ENCODE measurements at places on chromosomes 1 and 21. TPM values are rescaled to one million over a fixed set of nuclear protein-coding genes. Genes with fewer than 3 reads are reported as not detected.

GRCh38 chr21:33854604-33855003, 61.0 kb downstream of the ATP5PO start:
- H3K27me3 ChIP-seq: no peaks in the 10 kb centered on the region
- no peak for DNase-seq
- no peak overlapping the region for H3K4me3 ChIP-seq

DNA sequence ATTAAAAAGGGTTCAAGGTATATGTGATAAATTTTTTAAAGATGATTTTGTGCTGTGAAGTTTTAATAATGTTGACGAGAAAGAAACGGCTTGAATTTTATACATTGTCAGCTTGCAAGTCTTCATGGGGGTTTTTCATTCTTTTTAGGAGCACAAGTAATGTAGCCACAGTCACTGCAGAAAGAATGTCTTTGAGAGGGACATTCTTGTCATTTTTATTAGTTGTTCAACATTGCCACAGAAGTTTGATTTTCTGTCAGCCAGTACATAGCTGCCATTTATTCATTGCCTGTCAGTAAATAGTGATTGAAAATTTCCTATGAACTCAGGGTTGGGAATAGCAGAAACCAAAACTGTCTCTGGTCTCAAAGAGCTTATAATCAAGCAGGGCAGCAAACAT, 156.3 kb downstream of the DHRS3 start:
- H3K4me1 ChIP-seq: peaks cover 22% of the 10 kb centered on the region
- H3K4me3 ChIP-seq: no peak overlapping the region
- no peak for DNase-seq
- H3K27me3 ChIP-seq: no peaks in the 10 kb centered on the region
- H3K27ac ChIP-seq: no peak overlapping the region
- H3K36me3 ChIP-seq: peaks cover 70% of the 10 kb centered on the region

GRCh38 chr21:33608559-33608958, 20.1 kb upstream of the DONSON start:
- no peak overlapping the region for H3K27ac ChIP-seq
- no peak for DNase-seq

GRCh38 chr1:108049178-108049819, 84.3 kb upstream of the VAV3 start:
- peaks cover 3% of the 10 kb centered on the region for H3K36me3 ChIP-seq
- H3K27ac ChIP-seq: no peak overlapping the region
- peaks cover 8% of the 10 kb centered on the region for H3K4me1 ChIP-seq
- peak; percentile 26 for DNase-seq
- no peaks in the 10 kb centered on the region for H3K27me3 ChIP-seq

GRCh38 chr1:163674236-163674635, 352.5 kb downstream of the NUF2 start:
- H3K36me3 ChIP-seq: no peaks in the 10 kb centered on the region
- H3K27me3 ChIP-seq: no peaks in the 10 kb centered on the region
- no peak overlapping the region for H3K4me3 ChIP-seq
- no peak for DNase-seq
- no peaks in the 10 kb centered on the region for H3K4me1 ChIP-seq

The DIP2A gene
- 57.6 TPM for total RNA-seq

The INSRR gene
- total RNA-seq: 0.05 TPM

DNA sequence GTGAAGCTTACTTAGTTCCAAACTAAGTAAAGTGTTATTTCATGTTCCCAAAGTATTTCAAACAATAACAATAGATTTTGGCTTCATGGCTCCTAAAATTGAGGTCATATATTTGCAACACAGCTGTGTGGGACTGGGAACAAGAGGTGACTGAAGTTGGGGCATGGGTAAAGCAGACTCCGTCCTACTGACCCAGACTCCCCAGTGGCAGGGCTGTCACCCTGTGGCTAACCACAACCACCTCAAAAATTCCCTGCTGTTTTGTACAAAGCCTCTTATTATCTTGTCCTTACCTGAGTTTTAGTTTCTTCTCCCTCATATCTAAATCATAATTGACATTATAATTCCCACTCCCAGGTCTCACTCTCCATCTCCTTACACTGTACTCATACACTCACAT, 117.6 kb downstream of the PTGER3 start:
- H3K4me3 ChIP-seq: no peak overlapping the region
- H3K27me3 ChIP-seq: no peaks in the 10 kb centered on the region
- no peaks in the 10 kb centered on the region for H3K36me3 ChIP-seq
- DNase-seq: no peak
- H3K4me1 ChIP-seq: peaks cover 3% of the 10 kb centered on the region
- H3K27ac ChIP-seq: no peak overlapping the region

- no peak overlapping the region for H3K4me3 ChIP-seq
- H3K36me3 ChIP-seq: no peaks in the 10 kb centered on the region
- H3K27me3 ChIP-seq: no peaks in the 10 kb centered on the region
- H3K27ac ChIP-seq: no peak overlapping the region
- H3K4me1 ChIP-seq: no peaks in the 10 kb centered on the region
Measured at GRCh38 chr1:22275167-22275566, 132.3 kb upstream of the WNT4 start.

The MASP2 gene
- not detected for total RNA-seq

GRCh38 chr1:9312168-9312720, 19.6 kb downstream of the SPSB1 start:
- H3K27me3 ChIP-seq: no peaks in the 10 kb centered on the region
- H3K4me3 ChIP-seq: no peak overlapping the region
- H3K4me1 ChIP-seq: peaks cover 29% of the 10 kb centered on the region

DNA sequence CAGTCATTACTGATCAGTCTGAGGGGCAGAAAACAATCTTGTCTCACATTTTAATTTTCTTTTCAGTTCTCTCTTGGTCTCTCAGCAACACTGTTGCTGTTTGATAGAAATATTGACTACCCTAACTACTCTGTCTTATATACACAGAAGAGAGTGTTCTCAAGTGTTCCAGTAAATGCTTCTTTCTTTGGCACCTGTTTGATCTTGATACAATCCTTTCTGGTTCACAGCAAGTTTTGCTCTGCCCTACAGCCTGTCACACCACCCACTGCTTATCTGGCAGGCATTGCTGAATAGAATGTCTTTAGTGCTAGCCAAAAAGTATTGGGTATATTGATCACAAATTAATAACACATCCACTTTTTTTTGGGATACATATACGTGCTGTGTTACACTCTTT, 75.7 kb upstream of the WLS start:
- H3K27me3 ChIP-seq: no peaks in the 10 kb centered on the region
- H3K4me1 ChIP-seq: no peaks in the 10 kb centered on the region
- no peak overlapping the region for H3K4me3 ChIP-seq
- no peaks in the 10 kb centered on the region for H3K36me3 ChIP-seq

The UBXN10 gene
- total RNA-seq: 0.21 TPM

The ATP1A4 gene
- not detected for total RNA-seq

The ALPL gene
- total RNA-seq: not detected

The RC3H1 gene
- 37.9 TPM for total RNA-seq

GRCh38 chr1:87333692-87334347, 5.1 kb downstream of the LMO4 start:
- peaks cover 40% of the 10 kb centered on the region for H3K36me3 ChIP-seq
- peaks cover 26% of the 10 kb centered on the region for H3K27me3 ChIP-seq
- H3K4me1 ChIP-seq: peaks cover 68% of the 10 kb centered on the region
- H3K27ac ChIP-seq: peak overlapping the region; percentile 92
- DNase-seq: peak; percentile 29

The DIO1 gene
- not detected for total RNA-seq

The GBP4 gene
- total RNA-seq: 120 TPM

- H3K36me3 ChIP-seq: no peaks in the 10 kb centered on the region
- peaks cover 15% of the 10 kb centered on the region for H3K27me3 ChIP-seq
- H3K4me3 ChIP-seq: no peak overlapping the region
- H3K4me1 ChIP-seq: peaks cover 10% of the 10 kb centered on the region
- H3K27ac ChIP-seq: no peak overlapping the region
Measured at GRCh38 chr1:224641030-224641429, 24.9 kb downstream of the CNIH3 start.

GRCh38 chr1:187928288-187928687, 1099.5 kb downstream of the PLA2G4A start:
- no peaks in the 10 kb centered on the region for H3K4me1 ChIP-seq
- H3K36me3 ChIP-seq: no peaks in the 10 kb centered on the region
- no peaks in the 10 kb centered on the region for H3K27me3 ChIP-seq
- no peak overlapping the region for H3K4me3 ChIP-seq
- no peak for DNase-seq

- DNase-seq: no peak
- no peak overlapping the region for H3K4me3 ChIP-seq
- H3K27me3 ChIP-seq: peaks cover 14% of the 10 kb centered on the region
- no peaks in the 10 kb centered on the region for H3K36me3 ChIP-seq
Measured at GRCh38 chr1:114090738-114091505, 62.7 kb downstream of the SYT6 start.

DNA sequence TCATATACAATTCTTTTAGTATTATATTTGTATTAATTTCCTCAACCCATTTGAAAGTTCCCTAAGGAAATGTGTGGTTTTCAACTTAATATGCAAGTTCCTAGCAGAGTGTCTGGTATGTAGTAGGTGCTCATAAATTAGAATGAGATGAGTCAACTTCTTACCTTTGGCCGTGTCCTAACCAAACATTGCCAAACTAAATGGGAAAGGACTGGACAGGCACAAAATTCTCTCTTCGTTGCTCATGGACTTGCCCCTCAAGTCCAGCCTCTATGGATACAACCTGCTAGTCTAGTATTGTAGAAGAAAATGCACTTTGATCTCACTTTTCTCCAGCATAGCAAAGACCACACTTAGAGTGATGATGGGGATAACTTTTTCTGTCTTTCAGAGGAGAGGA, 11.6 kb upstream of the MRPS14 start:
- no peaks in the 10 kb centered on the region for H3K27me3 ChIP-seq
- no peaks in the 10 kb centered on the region for H3K36me3 ChIP-seq
- DNase-seq: no peak
- H3K4me1 ChIP-seq: peaks cover 5% of the 10 kb centered on the region
- H3K4me3 ChIP-seq: no peak overlapping the region

DNA sequence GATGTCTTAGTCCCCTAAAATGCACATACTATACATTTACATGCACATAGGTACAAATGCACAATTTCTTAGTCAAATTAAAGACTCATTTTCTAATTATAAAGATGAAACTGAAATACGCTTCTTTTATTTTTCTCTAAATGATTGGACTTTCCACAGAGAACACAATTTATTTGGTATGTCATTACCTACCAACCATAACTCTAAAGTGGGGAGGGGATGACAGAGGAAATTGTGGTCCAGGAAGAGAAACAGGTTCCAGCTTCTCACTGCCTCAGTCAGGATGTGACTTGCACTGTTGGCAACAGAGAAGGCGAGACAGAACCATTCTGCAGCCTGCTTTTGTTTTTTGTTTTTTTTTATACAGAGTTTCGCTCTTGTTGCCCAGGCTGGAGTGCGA, 1189.2 kb downstream of the PLA2G4A start:
- no peak overlapping the region for H3K27ac ChIP-seq
- no peak overlapping the region for H3K4me3 ChIP-seq
- H3K4me1 ChIP-seq: no peaks in the 10 kb centered on the region

The S100A12 gene
- total RNA-seq: not detected

The CZIB gene
- 54.0 TPM for total RNA-seq

GRCh38 chr1:78779831-78780230, 130.2 kb downstream of the IFI44 start:
- H3K4me3 ChIP-seq: no peak overlapping the region
- no peak for DNase-seq
- H3K27ac ChIP-seq: no peak overlapping the region
- H3K27me3 ChIP-seq: no peaks in the 10 kb centered on the region
- H3K36me3 ChIP-seq: no peaks in the 10 kb centered on the region
